ENCODE measurements at places on chromosomes 12 and 14.

GRCh38 chr14:54730156-54730961 is 163.4 kb downstream of the SAMD4A start:
- DNase-seq, result peak; percentile 34

GRCh38 chr14:94132285-94132887 is 3.0 kb upstream of the IFI27L2 start:
- DNase-seq, result peak; percentile 52

DNA sequence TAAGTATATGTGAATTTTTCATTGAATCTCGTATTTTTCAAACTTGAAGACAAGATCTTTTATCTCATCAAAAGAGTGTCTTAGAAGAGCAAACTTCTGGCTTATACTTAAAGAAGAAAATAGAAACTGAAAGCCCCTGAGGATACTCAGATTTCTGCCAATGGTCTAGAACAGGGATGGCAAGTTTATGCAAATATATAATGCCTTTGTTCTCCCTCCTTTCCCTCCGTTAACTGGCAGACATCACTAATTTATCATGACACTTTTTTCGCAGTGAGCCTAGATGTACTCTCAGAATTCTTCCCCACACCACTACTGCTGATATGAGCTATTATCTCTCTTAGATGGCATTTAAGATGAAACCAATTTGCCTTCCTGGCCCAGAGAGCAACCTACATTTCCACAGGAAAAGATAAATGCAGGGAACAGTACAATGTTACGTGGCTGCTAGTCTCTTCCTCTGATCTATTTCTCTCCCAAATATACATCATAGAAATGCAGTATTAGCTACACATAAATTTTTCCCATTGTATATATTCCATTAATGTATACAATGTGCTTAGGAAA is 40.0 kb upstream of the DAAM1 start:
- no peak for DNase-seq

GRCh38 chr12:23049180-23049579 is 424.2 kb downstream of the ETNK1 start:
- DNase-seq, result no peak

- DNase-seq, result no peak
These were observed 111.7 kb downstream of the EFCAB11 start for GRCh38 chr14:89842837-89843236.

GRCh38 chr12:56590237-56590830 is 39.8 kb downstream of the BAZ2A start:
- DNase-seq, result no peak

DNA sequence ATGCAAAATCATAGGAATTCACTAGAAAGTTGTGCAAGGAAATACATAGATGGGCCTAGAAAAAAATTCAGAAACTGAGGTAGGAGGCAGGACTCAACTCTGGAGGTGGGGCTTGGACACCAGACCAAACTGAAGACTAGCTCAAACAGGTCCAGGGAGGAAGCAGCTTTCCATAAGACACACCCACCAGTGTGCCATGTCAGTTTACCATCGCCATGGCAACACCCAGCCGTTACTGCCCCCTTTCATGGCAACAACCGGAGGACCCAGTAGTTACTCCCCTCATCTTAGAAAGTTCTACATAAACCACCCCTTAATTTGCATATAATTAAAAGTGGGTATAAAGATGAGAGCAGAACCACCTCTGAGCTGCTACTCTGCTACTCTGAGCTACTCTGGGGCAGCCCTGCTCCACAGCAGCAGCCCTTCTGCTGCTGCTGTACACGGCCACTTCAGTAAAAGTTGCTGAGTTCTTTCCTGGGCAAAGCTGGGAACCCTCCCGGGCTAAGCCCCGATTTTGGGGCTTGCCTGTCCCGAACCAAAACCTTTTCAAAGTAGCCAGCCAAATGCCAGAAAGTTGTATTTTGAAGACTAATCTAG is 30.8 kb upstream of the NINJ2 start:
- no peak for DNase-seq

GRCh38 chr14:33279865-33280264 is 341.2 kb downstream of the NPAS3 start:
- no peak for DNase-seq

GRCh38 chr12:28088566-28089272 is 101.5 kb upstream of the CCDC91 start:
- DNase-seq, result no peak

GRCh38 chr12:51887476-51888315 is at the start of gene ANKRD33:
Gene ANKRD33, plus strand, starts transcription at chr12:51888103. Its CDS starts 84 bp downstream, at chr12:51888187.
- no peak for DNase-seq

DNA sequence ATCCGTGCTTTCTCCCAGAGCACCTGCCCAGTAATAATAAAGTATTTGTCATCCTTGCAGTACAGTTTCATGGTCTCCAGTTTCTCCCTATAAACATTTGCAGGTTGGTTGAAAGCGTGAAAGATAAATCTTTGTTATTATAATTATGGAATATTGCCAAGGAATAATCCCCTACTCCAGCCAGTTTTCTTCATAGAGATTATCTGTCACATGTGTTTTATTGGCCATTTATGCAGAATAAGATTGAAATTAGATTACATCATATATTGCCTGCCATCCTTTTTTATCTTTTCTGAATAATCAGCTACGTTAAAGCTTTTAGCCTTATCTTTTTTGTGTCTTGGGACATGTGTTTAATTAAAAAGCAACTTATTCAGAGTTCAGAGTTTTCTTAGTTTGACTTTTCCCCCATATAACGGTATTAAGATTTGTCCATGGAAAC is 168.0 kb downstream of the KICS2 start:
- DNase-seq, result no peak

DNA sequence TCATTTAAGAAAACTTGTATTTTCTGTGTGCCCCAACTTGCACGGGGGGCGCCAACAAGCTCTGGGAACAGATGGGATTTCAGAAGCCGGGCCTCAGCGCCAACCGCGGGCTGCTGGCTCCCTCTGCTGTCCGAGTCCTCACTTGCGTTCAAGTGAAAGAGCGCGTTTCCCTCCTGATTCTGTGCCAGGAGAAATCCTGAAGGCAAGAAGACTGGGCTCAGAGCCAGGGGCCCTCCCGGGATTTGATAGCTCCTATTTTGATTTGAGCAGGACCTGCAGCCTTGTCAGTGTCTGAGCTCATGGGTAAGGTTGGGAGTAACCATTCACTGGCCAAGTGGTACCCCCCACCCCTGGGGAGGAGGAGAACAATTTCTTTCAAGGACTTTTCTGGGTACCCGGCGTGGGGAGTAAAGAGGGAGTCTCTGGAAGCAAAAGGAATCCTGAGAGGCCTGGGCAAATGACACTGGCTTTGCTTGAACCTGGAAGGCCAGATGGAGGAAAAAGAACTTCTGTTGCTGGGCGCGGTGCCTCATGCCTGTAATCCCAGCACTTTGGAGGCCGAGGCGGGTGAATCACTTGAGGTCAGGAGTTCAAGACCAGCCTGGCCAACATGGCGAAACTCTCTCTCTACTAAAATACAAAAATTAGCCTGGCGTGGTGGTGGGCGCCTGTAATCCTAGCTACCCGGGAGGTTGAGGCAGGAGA is 179.0 kb upstream of the RGS6 start:
- DNase-seq, result peak; percentile 89

GRCh38 chr12:88684610-88685009 is 104.3 kb upstream of the KITLG start:
- DNase-seq, result no peak

GRCh38 chr14:48568688-48569087 is 893.3 kb upstream of the MDGA2 start:
- no peak for DNase-seq

DNA sequence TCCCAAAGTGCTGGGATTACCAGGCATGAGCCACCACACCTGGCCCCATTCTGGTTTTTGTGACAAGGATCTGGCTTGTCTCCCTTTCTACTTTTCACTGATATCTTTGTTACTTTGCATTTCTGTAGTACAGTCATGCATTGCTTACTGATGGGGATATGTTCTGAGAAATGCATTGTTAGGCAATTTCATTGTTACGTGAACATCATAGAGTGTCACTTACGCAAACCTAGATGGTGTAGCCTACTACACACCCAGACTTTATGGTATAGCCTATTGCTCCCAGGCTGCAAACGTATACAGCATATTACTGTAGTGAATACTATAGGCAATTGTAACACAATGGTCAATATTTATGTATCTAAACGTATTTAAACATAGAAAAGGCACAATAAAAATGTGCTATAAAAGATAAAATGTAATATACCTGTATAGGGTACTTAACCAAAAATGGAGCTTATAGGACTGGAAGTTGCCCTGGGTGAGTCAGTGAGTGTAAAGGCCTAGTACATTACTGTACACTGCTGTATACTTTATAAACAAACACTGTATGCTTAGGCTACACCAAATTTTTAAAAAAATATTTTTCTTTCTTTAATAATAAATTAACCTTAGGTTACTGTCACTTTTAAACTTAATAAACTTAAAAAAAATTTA is 16.0 kb downstream of the MRPL42 start:
- no peak for DNase-seq

- DNase-seq, result no peak
These were observed 28.4 kb downstream of the DIP2B start for GRCh38 chr12:50533203-50533584.

DNA sequence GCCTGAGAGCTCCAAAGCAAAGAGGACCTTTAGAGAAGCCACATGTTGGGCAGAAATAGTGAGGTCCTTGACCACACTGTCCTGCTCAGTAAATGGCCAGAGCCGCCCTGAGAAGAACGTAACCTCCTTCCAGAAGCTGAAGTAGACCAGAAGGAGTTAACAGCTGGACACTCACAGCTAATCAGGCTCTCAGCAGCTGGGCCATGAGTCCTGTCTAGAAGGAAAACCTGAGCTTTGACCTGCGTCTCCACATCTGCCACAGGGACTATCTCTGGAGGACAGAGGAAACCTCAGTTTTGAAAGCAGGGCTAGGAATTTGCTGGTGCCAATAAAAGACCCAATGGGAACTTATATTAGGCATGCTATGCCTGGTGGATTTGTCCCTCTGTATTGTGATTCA is 12.3 kb upstream of the DHRS4 start:
- no peak for DNase-seq

DNA sequence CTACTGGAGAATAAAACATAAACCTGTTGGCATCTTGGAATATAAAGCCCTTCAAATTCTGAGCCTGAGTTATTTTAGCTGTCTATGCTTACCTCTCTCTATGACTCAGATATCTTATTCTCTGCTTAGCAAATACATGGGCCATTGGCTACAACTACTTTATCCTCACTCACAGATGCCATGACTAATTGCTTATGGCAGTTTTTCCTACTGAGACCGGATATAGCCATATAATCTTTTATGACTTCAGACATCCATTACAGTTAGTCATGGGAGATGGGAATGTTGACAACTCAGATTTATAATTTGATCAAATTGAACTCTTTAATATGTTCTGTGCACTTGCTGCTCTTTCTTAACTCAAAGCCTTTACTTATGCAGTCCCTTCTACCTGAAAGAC is 502.4 kb upstream of the ATP2B1 start:
- no peak for DNase-seq

- DNase-seq, result no peak
These were observed 24.4 kb downstream of the MYBPC1 start for GRCh38 chr12:101619026-101619786.

- no peak for DNase-seq
These were observed 104.7 kb upstream of the ESRRB start for GRCh38 chr14:76271041-76271755.

- DNase-seq, result peak; percentile 36
These were observed 18.9 kb upstream of the LRTM2 start for GRCh38 chr12:1801303-1801975.

GRCh38 chr12:83016991-83017390 is 330.3 kb downstream of the TMTC2 start:
- no peak for DNase-seq

DNA sequence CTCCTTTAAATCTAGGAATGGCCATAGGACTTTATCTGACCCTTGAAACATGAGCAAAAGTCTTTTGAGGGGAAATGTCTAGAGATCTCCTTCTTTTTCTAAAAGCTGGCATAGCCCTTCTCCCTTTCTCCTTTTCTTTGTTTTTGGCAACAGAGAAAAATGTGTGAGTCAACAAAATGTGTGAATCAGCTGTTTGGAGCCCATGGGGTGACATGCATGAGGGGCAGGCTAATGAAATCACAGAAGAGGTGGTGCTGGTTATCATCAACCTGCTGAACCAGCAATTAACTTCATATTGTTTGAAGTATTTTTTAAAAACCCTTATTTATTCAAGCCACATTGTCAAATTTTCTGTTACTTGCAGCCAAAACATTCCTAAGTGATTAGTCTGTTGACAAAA is 132.3 kb downstream of the CCDC59 start:
- DNase-seq, result no peak

DNA sequence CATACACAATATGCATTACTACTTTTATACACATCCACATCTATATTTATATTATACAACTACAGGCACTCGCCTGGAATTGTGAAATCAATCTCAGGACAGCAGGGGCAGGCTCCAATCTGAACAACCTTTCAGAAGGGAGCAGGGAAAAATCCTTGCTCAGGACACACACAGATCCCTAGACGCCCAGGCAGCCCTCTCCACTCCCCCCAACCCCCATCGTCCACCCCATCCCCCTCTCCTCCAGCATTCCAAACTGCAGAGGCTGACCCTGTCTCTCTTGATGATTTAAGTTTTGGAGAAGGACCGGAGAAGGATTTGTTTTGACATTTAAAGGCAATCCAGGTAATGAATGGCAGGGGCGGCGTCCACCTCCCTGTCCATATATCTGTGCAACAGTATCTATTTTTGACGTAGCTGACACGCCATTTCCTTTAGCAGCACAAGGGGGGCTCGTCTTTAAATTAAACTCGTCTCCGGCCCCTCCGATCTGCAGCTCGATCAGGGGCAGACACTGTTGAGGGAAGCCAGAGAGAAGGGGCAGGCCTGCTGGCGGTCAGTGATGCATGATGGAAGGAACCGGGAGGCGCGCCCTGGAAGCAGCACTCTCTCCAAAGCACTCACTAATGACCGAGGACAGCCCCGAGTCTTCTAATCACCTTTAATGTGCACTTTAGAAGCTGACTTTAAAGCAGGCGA is 95.0 kb upstream of the TBX5 start:
- no peak for DNase-seq

- no peak for DNase-seq
These were observed 134.2 kb downstream of the TGFB3 start for GRCh38 chr14:75847584-75847983.

GRCh38 chr14:74980398-74980730 is 22.4 kb upstream of the EIF2B2 start:
- DNase-seq, result no peak

DNA sequence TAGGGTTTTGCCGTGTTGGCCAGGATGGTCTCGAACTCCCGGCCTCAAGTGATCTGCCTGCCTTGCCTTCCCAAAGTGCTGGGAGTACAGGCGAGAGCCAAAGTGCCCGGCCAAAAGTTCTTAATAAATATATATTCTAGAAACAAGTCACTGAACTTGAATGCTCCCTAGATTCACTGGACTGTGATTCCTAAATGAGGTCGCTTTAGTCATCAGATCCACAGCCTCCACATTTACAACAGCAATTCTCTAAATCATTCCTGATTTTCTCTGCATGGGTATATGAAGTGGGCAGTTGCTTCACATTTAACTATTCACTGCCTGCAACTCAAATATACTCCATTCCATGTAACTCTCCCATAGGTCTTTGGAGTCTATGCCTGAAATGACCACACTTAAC is 813.0 kb downstream of the GALC start:
- DNase-seq, result no peak
